AG08395 (cell line): ENCODE measurements at places on chromosomes 3 and 15.
A peak's percentile ranks its signal among the peaks of the same experiment; 100 is the strongest.

GRCh38 chr3:106114220-106114619 lies 245.4 kb upstream of the CBLB start:
- no peak for DNase-seq

DNA sequence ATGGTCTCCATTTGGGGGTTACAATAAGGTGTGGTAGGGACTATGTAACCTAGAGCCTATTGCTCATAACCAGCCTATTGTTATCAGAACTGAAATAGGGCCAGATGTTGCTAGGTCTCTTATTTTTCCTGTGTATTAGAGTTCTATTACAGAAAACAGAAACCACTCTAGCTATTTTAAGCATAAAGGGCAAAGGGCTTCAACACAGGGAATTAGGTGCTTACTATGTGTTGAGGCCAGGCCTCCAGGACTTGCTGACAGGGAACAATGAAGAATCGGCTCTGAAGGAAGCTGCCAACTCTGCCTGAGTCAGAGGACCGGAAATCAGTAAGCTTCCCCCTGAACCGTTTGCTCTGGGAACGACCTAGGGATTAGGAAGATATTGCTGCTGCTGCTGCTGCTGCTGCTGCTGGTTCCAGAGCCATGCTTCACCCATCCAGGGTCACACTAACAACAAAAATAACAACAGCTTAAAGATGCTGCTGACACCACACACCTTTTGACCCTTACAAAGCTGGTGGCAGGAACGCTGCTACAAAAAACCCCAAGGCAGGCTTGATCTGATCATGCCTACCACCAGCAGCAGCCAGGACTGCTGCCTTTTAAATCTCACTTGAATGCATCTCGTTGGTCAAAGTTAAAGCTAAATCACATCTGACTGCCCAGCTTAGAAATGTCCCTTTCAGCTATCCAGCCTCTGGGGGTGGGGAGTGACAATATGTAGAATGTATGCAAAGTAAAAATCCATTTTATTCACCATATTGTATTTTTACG lies 276.9 kb upstream of the IL12A start:
- peak; percentile 93 for DNase-seq

DNA sequence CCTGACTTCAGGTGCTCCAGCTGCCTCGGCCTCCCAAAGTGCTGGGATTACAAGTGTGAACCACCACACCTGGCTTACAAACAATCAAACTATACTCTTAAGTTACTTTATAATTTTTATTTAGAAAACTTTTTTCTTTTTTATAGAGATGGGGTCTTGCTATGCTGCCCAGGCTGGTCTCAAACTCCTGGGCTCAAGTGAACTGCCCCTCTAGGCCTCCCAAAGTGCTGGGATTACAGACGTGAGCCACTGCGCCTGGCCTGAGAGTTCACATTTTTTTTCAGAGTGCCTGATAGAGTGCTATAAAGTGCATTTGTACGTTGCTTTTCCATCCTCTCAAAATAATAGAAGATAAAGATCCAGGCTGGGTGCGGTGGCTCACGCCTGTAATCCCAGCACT lies 102.0 kb upstream of the TBL1XR1 start:
- DNase-seq: no peak

DNA sequence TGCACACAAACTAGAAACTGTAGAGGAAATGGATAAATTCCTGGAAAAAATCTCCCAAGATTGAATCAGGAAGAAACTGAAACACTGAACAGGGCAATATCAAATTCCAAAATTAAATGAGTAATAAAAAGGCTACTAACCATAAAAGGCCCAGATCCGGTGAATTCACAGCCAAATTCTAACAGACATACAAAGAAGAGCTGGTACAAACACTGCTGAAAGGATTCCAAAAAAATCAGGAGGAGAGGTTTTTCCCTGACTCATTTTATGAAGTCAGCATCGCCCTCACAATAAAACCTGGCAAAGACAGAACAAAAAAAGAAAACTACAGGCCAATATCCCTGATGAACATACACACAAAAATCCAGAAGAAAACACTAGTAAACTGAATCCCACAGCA lies 462.4 kb upstream of the THBS1 start:
- DNase-seq: peak; percentile 78

DNA sequence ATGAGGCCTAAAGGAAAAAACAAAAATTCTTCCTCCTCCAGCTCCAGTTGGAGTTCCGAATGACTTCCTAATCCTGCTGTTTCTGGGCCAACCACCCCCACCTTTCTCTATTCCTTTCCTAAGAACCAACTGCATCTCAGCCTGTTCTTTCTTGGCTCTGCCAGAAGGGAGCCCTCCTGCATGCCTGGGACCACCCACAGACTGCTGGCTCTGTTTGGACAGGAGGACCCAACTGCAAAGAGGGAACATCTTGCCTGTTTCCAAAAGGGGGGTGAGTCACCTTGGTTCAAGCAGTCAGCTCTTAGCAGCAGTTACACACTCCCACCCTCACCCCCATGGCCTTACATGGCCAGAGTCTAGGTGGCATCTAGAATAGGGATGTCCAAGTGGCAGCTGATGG lies 116.0 kb upstream of the PRICKLE2 start:
- no peak for DNase-seq

GRCh38 chr15:36811903-36812302 lies 232.5 kb downstream of the CDIN1 start:
- no peak for DNase-seq

GRCh38 chr3:16402451-16402850 lies 111.0 kb downstream of the RFTN1 start:
- DNase-seq: peak; percentile 48

DNA sequence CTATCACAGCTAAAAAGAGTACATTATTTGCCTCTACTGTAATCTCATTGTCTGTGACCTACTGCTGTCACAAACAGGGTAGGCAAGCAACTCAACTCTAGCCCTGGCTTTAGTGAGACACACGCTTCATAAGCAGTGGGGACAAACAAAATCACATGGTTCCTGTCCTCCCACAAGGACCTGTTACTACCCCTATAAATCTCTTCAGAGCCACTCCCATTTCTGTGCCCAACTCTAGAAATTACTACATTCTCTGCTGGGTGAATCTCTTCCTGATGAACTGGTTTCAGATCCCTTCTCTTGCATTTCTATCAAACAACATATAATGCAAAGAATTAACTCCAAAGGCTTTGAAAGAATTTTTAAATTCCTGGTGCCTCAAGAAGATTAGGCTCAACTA lies 117.3 kb downstream of the DMXL2 start:
- DNase-seq: no peak

DNA sequence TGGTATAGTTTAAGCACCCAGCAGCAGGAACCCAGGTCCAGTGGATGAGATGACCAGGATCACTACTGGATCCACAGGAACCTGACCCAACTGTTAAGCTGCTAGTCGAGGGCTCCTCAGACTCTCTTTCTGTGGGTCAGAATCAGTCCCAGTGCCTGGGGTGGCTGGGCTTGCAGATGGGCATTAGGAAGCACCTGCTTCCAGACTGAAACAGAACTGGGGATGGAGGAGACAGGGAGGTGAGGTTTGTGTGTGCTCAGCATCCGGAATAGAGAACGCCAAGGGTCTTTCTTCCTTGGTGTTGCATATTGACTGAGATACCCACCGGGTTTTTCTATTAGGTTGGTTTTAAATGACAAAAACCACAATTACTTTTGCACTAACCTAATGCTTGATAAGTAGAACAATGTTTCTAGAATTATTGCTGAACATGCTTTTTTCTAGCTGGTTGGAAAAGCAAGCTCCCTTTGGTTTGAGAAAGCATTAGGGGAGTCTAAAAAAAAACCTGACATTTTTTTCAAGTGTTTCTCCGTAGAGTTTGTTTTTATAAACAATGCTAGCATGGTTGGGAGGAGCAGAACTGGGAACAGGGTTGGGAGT lies 779 bp downstream of the ST3GAL6 start:
- DNase-seq: no peak

DNA sequence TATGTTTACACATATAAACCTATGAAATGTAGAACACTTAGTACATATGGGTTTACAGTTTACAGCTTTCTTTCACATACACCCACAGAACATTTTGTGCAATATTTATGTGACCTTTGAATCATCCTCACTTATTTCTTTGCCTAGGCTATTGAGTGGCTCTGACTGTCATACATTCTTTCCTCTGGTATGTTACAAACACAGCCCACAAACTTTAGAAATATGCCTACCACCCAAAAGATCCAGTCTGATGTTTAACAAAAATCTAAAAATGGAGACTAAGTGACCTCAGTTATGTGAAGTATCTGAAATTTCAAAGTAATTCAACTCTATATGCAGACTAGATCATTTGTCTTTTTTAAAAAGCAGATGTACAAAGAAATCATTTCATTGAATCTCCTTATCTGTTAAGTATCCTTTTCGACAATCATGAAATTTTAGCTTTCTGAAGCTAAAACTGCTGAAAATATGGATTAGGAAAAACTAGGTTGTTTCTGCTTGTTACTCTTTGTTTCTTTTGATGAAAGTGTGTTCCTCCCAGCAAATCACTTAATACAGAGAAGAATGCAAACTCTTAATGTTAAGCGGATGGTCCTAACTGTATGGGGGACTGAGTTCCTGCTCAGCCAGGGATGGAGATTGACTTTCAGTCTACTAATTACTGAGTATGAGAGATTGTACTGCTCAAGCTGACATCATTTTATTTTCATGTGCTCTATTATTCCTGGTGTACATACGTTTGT lies 27.7 kb downstream of the CCDC54 start:
- DNase-seq: peak; percentile 83

GRCh38 chr15:93027413-93027812 lies 61.6 kb downstream of the RGMA start:
- no peak for DNase-seq

GRCh38 chr3:134094491-134094890 lies 64.8 kb upstream of the SLCO2A1 start:
- DNase-seq: no peak

- no peak for DNase-seq
Measured at GRCh38 chr3:183966361-183966791, 51.3 kb downstream of the ABCC5 start.

GRCh38 chr3:133803469-133803868 lies 2.1 kb upstream of the SRPRB start:
- no peak for DNase-seq

- no peak for DNase-seq
Measured at GRCh38 chr15:79101866-79102581, 11.4 kb upstream of the RASGRF1 start.

DNA sequence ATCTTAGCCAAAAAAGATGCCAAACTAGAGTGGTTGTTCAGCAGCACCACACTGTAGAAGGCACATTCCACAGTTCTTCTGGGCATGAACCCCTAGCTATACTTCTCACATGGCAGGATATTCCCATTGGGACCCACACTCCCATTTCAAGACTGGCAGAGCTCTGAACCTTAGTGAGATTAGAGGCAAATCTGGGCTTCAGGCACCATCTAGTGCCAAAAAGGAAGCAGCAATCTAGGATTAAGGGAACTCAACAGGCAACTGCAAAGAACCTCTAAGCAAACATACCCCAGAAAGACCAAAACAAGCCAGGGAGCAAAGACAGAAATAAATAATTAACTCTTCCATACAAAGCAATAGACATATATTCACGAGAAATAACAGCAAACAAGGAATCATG lies 66.2 kb downstream of the TAFA4 start:
- no peak for DNase-seq

DNA sequence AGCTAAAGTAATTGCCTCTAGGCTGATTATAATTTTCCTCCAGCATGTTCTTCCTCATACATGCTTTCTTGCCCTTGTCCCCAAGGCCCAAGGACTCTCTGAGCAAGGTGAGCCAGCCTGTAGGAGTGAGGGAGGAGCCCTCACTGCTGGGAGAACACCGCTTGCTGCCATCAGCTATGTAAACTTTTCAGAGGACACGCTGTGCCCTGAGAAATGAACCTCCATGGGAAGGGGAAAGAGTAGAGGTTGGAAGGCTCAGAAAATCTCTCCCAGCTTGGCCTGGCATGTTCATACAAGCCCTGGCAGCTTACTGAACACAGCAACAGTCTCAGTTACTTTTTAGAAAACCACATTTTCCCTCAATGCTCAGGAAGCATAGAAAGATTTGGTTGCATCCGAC lies 103.0 kb upstream of the SLC24A5 start:
- no peak for DNase-seq

- no peak for DNase-seq
Measured at GRCh38 chr3:147405231-147406027, 914 bp downstream of the ZIC4 start.

DNA sequence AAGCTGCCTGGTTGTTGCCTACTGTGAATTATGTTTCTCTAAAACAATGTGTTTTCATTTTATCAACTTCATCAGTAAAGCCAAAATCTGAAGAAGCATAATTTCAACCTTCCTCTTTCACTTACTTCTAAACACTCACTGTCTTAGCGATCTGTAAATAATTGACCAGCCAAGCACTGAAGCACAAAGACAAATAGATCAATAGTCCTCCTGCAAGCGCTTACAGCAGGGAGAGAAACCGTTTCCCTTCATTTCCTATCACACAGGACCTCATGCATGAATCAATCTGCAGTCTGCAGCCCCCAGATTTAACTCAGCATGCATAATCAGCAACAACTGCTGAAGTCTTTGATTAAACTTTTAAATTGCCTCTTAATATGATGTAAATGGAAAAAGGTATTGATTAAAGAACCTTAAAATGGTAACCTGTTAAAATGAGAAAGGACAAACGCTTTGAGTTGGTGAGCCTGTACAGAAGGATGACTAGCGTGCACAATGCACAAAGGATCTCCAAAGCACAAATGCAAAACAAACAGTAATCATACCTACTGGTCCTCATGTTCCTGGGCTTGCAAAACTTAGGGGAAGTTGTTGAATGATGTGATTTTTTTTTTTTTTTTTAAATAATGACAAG lies 370.2 kb upstream of the ZNF385D start:
- DNase-seq: no peak

- peak; percentile 48 for DNase-seq
Measured at GRCh38 chr3:185176750-185177359, 24.0 kb upstream of the C3orf70 start.

GRCh38 chr3:125048282-125048681 lies 7.5 kb downstream of the HEG1 start:
- DNase-seq: no peak

- DNase-seq: no peak
Measured at GRCh38 chr3:14489641-14490040, 50.5 kb downstream of the GRIP2 start.

GRCh38 chr3:50381383-50381782 lies 22.1 kb upstream of the TMEM115 start:
- no peak for DNase-seq

DNA sequence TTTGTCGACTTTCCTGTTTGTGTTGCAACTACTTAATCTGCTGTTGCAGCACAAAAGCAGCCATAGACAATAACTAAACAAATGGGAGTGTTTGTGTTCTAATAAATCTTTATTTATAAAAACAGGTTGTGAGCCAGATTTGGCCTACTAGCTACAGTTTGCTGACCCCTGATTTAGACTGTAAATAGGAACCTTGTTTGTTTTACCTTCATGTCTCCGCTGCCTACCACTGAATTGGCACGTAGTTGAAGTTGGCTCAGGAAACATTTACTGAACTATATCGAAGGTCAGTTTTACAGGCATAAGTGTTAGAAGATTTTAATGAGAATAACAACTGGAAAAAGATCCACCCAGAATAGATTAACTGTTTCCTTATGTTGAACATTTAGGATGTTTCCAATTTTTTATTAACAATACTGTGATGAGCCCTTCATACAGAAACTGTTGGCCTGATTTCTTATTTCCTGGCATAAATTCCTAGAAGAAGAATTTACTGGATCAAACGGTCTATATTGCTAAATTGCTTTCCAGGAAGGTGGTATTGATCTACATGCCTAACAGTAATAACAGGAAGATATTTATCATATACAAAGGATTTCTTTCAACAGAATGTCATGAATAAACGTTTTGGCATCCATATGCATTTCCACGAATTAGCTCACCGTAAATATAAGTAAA lies 156.2 kb upstream of the NR2E3 start:
- DNase-seq: no peak
